ENCODE measurements at places on chromosomes 6 and 20.

DNA sequence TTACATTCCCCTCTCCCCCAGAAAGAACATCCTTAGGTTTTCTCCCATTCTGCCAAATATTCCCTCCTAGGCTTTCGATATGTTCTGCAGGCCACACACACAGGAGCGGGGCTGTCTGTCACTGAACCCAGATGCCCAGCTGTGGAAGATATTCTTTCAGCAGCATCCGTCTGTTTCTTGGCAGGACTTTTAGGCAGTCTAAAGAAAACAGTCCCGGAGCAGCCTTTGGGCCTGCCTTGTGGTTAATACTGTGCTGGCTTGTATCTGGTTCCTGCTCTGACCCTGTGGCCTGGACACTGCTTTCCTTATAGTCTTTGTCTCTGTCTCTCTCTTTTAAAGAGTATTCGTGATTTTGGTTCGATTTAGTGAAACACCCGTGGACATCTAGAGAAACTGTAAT is 94.6 kb upstream of the SUPT3H start:
- no peak overlapping the region for H3K4me3 ChIP-seq
- no peaks in the 10 kb centered on the region for H3K4me1 ChIP-seq
- no peak for DNase-seq
- no peaks in the 10 kb centered on the region for H3K27me3 ChIP-seq
- H3K36me3 ChIP-seq: no peaks in the 10 kb centered on the region

- H3K36me3 ChIP-seq: no peaks in the 10 kb centered on the region
- no peaks in the 10 kb centered on the region for H3K27me3 ChIP-seq
- DNase-seq: no peak
- no peaks in the 10 kb centered on the region for H3K4me1 ChIP-seq
Measured at GRCh38 chr6:89034586-89035251, 45.8 kb upstream of the PNRC1 start.

- H3K4me1 ChIP-seq: no peaks in the 10 kb centered on the region
- H3K36me3 ChIP-seq: no peaks in the 10 kb centered on the region
- no peak overlapping the region for H3K4me3 ChIP-seq
- DNase-seq: no peak
- H3K27me3 ChIP-seq: no peaks in the 10 kb centered on the region
- no peak overlapping the region for H3K27ac ChIP-seq
Measured at GRCh38 chr20:13322198-13322597, 101.1 kb downstream of the ISM1 start.

GRCh38 chr20:21840991-21841390 is 135.5 kb downstream of the PAX1 start:
- no peak overlapping the region for H3K4me3 ChIP-seq
- no peaks in the 10 kb centered on the region for H3K4me1 ChIP-seq
- no peaks in the 10 kb centered on the region for H3K36me3 ChIP-seq
- no peak overlapping the region for H3K27ac ChIP-seq
- DNase-seq: no peak
- no peaks in the 10 kb centered on the region for H3K27me3 ChIP-seq

GRCh38 chr20:48335308-48336050 is 492.3 kb downstream of the PREX1 start:
- no peak for DNase-seq
- no peaks in the 10 kb centered on the region for H3K27me3 ChIP-seq
- H3K27ac ChIP-seq: no peak overlapping the region
- no peaks in the 10 kb centered on the region for H3K36me3 ChIP-seq
- no peaks in the 10 kb centered on the region for H3K4me1 ChIP-seq

DNA sequence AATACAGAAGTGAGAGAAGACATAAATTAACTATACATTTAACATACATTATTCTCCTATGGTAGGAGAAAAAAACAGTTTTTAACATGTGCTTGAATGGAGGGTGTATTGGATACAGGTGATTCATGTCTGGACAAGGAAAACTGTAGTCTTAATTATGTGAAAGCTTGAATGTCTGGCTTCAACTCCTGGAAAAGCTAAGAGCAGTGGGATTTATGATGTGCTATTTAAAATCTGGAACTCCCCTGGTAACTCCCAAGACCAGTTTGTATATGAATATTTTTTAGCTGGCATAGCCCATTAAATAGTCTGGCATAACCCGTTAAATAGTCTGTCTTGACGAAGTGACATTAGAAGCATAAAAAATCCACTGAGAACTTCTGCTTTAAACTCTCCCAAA is 410.0 kb upstream of the PTCHD4 start:
- no peak overlapping the region for H3K27ac ChIP-seq
- H3K36me3 ChIP-seq: no peaks in the 10 kb centered on the region
- no peaks in the 10 kb centered on the region for H3K27me3 ChIP-seq
- no peak overlapping the region for H3K4me3 ChIP-seq
- H3K4me1 ChIP-seq: no peaks in the 10 kb centered on the region

- no peak overlapping the region for H3K27ac ChIP-seq
- H3K4me3 ChIP-seq: no peak overlapping the region
- H3K36me3 ChIP-seq: no peaks in the 10 kb centered on the region
- no peaks in the 10 kb centered on the region for H3K27me3 ChIP-seq
Measured at GRCh38 chr20:44961870-44962267, 1.7 kb upstream of the TOMM34 start.

- H3K4me1 ChIP-seq: no peaks in the 10 kb centered on the region
- no peak overlapping the region for H3K4me3 ChIP-seq
- no peaks in the 10 kb centered on the region for H3K27me3 ChIP-seq
- no peak for DNase-seq
- H3K27ac ChIP-seq: no peak overlapping the region
Measured at GRCh38 chr6:55319961-55320695, 7.1 kb upstream of the GFRAL start.

DNA sequence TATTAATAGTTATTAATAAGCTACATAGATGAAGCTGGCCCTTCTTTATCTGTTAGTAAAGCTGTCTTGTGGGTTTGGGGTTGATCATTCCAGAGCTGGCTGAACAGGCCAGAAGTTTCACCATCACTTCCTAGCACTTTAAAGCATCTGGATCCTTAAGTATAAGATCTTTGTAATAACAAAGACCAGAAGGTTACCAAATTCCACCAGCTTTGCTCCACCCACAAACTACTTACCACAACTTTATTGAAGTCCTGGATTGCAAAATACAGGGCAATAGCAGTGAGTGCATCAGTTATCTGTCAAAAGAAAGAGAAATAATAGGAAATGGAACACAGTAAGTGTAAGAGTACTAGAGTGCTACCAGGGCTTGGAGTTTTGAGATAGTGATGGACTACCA is 33.0 kb downstream of the PIGU start:
- no peak for DNase-seq
- H3K36me3 ChIP-seq: no peaks in the 10 kb centered on the region
- no peaks in the 10 kb centered on the region for H3K27me3 ChIP-seq

DNA sequence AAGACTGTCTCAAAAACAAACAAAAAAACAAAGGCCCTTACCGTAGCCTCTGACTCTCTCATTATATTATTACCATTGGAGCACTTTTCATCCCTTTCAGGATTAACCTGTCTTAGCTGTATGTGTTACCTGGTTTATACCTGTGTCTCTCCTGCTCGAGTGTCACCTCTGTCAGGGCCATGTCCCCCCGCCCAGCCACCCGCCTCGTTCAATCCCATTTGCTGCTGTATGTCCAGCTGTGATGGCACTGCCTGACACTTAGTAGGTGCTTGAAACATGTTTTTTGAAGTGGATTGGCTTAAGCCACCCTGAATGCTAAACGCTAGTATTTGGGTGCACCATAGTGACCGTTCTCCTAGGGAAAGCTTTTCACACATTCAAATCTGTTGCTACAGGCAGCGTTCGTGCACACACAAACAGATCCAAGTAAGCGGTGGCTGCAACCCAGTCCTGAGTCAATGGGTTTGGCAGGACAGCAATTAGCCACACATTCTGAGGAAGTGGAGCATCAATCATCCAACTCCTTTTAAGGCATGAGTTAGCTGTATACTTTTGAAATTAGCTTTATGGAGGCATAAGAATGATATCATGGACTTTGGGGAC is 98.9 kb upstream of the ZNF217 start:
- no peak for DNase-seq
- H3K36me3 ChIP-seq: no peaks in the 10 kb centered on the region
- H3K4me1 ChIP-seq: peaks cover 13% of the 10 kb centered on the region
- H3K27me3 ChIP-seq: no peaks in the 10 kb centered on the region
- H3K4me3 ChIP-seq: no peak overlapping the region

- H3K27me3 ChIP-seq: no peaks in the 10 kb centered on the region
- peaks cover 15% of the 10 kb centered on the region for H3K4me1 ChIP-seq
- peaks cover 36% of the 10 kb centered on the region for H3K36me3 ChIP-seq
- H3K4me3 ChIP-seq: no peak overlapping the region
- H3K27ac ChIP-seq: no peak overlapping the region
Measured at GRCh38 chr6:30200551-30201281, 12.5 kb downstream of the TRIM26 start.

GRCh38 chr6:165701564-165702354 is 38.7 kb upstream of the PDE10A start:
- no peaks in the 10 kb centered on the region for H3K4me1 ChIP-seq
- no peak overlapping the region for H3K27ac ChIP-seq
- no peaks in the 10 kb centered on the region for H3K36me3 ChIP-seq
- H3K4me3 ChIP-seq: no peak overlapping the region

- H3K27ac ChIP-seq: no peak overlapping the region
- H3K27me3 ChIP-seq: no peaks in the 10 kb centered on the region
- H3K4me1 ChIP-seq: no peaks in the 10 kb centered on the region
- no peak overlapping the region for H3K4me3 ChIP-seq
- H3K36me3 ChIP-seq: no peaks in the 10 kb centered on the region
- no peak for DNase-seq
Measured at GRCh38 chr6:132089173-132089572, 138.0 kb upstream of the CCN2 start.
